Caki2 (cell line): ENCODE measurements at places on chromosomes 11 and 22. TPM values are rescaled to one million over a fixed set of nuclear protein-coding genes. Genes with fewer than 3 reads are reported as not detected.
A peak's percentile ranks its signal among the peaks of the same experiment; 100 is the strongest.

The ASRGL1 gene
- total RNA-seq, result 20.3 and 27.7 TPM in 2 replicates

The MS4A13 gene
- total RNA-seq, result not detected in 2 replicates

The CDC42EP2 gene
- 4.6 TPM in 1 of 2 replicates, not detected in the other for total RNA-seq

The TSG101 gene
- 82.8 and 117 TPM in 2 replicates for total RNA-seq

The PRODH gene
- total RNA-seq, result 7.0 and 23.5 TPM in 2 replicates

The NRIP3 gene
- total RNA-seq, result 3.7 and 4.5 TPM in 2 replicates

The USH1C gene
- 0.32 and 2.1 TPM in 2 replicates for total RNA-seq

The NNMT gene
- total RNA-seq, result 66.9 and 89.8 TPM in 2 replicates

The TRMT2A gene
- total RNA-seq, result 55.3 and 76.4 TPM in 2 replicates

The MYEOV gene
- total RNA-seq, result 101 and 122 TPM in 2 replicates

GRCh38 chr11:127063241-127063640 lies 62.7 kb upstream of the KIRREL3 start:
- DNase-seq, result no peak

DNA sequence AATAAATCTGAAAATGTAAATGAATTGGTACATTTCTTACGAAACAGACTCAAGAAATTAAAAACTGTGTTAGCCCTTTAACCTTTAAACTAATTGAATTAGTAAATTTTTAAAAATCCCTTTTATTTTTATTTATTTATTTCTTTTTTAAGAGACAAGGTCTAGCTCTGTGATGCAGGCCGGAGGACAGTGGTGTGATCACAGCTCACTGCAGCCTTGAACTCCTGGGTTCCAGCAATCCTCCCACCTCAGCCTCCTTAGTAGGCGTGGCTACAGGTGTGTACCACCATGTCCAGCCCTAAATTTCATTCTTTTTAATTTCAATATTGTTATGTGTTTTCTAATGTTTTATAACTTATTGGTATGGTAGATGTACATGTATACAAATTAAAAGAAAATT lies 72.6 kb downstream of the MYEOV start:
- no peak for DNase-seq

DNA sequence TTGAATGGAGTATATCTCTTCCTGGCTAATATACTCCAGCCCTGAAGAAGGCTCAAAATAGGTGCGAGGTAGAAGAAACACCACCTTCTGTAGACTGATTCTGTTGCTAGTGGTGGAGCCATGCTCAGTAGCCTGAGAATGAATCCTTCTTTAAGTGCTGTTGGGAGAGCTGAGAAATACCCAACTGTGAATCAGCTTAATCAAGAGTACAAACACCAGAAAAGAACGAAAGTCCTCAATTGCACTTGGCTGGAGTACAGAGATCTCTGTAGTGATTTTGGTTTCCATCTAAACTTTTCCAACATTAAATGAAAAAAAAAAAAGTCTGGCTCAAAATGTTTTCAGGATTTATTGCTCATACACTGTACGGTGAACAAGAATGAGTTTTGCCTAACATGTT lies 619.1 kb downstream of the METTL15 start:
- DNase-seq, result no peak

- DNase-seq, result no peak
These were observed 90.3 kb upstream of the THY1 start for GRCh38 chr11:119513131-119513805.

GRCh38 chr11:114925591-114925990 lies 247.3 kb downstream of the NXPE2 start:
- DNase-seq, result no peak

DNA sequence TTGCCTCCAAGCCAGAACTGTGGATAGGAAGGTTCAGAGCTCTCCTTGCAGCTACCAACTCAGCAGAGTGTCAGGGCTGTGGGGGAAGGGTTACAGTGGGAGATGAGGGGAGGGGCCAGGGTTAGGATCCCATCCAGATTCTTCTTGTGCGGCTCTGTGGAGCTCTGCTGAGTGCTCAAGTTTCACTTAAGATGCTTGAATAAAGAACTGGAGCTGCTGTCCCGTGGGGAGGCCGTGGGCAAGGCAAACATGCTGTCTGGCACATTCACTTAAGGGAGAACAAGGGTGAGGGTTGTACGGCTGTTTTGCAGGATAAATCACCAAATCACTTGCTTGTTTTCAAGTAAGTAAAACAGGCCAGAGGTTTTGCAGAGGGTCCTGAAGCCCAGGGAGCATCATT lies 197.1 kb downstream of the FAM76B start:
- DNase-seq, result no peak

- DNase-seq, result no peak
These were observed 1.2 kb upstream of the MPPED2 start for GRCh38 chr11:30587269-30587812.

GRCh38 chr11:44940404-44940803 lies 10.3 kb downstream of the TP53I11 start:
- no peak for DNase-seq

GRCh38 chr11:110049501-110050200 lies 43.5 kb upstream of the ZC3H12C start:
- no peak for DNase-seq

DNA sequence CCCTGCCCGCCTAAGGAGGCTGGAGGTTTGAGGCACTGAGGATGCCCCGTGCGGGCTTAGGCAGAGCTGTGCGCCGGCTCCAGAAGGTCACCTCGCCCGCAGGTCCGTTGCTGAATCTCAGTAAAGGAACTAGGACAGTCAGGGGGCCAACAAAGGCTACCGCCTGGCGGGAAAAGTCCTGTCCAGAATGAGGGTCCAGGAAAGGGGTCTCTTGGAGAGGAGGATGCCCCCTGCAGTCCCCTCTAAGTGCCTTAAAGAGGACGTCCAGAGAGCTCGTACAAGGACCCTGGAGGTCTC lies 548 bp downstream of the PVALB start:
- no peak for DNase-seq

- DNase-seq, result no peak
These were observed 119.1 kb upstream of the CHORDC1 start for GRCh38 chr11:90341986-90342385.

GRCh38 chr11:93842461-93842860 lies 8.0 kb downstream of the VSTM5 start:
- DNase-seq, result no peak

DNA sequence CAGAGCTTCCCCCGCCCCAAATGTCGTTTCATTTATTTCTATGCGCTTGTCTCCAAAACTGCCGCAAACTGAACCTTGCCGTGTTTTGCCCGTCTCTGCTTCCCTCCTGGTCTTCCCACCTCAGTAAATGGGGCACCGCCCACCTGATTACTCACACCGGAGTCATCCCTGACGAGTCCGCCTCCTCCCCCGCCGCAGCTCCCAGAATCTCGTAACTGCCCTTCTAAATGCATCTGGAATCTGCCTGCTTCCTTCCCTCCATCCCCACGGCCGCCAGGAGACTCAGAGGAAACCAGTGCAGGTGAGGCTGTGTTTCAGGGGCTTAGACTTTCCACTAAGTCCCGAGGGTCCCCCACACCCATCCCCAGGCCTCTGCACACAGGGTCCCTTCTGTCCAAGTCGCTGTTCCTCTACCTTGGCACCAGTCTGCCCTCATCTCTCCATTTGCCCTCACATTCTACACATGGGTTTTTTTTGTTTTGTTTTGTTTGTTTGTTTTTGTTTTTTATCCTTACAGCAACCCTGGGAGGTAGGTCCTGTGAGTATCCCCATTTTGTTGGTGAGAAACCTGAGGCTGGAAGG lies 62.6 kb upstream of the PHF21B start:
- peak; percentile 59 for DNase-seq

GRCh38 chr11:120125024-120125423 lies 12.9 kb downstream of the TRIM29 start:
- DNase-seq, result peak; percentile 76

- no peak for DNase-seq
These were observed 7.8 kb downstream of the SEPTIN3 start for GRCh38 chr22:41976961-41977566.

- DNase-seq, result no peak
These were observed 16.0 kb upstream of the LINC01488 start for GRCh38 chr11:69465236-69466000.

DNA sequence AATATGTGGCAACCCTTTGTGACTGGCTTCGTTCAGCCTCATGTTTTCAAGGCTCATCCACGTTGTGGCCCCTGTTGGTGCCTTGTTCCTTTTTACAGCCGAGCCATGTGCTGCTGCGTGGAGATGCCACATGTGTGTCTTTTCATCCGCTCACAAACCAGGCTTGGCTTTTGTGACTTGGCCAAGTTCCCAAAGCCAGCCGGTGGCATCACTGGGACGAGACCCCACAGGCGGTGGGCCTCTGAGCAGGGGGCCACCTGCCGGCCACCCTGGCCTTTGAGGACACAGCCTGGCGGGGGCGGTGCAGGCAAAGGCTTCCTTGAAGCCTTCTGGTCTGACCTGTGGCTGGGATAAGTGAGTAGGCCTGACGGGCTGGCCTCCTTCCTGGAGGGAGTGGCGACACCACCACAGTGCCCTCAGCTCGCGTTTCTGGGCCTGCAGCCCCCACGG lies 10.5 kb downstream of the GRK2 start:
- DNase-seq, result no peak

DNA sequence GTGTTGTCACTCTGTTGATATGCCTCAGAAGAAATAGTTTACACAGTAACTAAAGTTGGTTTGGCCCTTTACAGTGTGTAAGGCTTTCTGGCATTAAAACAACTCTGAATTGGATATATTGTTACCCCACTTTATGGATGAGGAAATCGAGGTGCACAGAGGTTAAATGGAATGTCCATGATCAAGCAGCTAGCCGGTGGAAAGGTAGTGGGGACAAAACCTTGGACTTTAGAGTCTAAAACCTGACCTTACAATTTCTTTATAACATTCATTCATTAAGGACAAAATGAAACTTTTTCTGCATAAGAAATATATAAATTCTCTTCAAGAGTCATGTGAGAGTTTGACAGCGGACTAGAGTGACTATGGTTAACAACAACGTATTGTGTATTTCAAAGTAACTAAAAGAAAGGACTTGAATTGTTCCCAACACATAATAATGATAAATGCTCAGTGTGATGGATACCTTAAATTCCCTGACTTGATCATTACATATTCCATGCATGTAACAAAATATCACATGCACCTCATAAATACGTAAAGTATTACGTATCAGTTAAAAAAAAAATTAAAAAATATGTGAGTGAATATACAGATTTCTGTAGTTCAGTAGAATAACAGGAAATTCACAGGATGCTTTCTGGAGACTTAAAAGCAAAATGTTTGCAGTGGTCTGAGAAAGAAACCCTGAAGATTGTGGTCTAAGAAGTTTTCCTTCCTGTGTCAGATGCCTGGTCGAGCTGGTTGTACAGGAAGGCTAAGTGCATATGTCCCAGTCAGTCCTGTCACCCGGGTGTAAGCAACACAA lies 51.0 kb downstream of the TEAD1 start:
- DNase-seq, result no peak

DNA sequence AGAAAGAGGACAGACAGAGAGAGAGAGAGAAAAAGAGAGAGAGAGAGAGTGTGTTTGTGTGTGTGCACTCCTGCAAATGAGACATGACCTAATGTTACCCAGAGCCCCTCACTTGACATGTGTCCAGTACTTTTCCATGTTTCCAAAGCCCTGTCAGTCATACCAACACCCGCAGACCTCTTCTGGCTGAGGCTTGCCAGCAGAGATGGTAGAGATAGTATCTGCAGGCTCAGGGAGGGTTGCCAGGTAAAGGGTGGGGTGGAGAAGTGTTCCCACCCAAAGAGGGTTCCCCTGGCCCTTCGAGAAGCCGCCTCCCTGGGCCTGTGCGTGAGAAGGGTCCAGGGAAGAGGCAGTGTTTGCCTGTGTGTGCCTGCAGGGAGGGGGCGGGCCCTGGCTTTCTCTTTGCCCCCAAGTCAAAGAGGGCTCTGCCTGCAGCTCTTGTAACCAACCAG lies 40.7 kb downstream of the POU2F3 start:
- no peak for DNase-seq

- no peak for DNase-seq
These were observed 36.9 kb downstream of the PPP2R1B start for GRCh38 chr11:111729071-111729830.

DNA sequence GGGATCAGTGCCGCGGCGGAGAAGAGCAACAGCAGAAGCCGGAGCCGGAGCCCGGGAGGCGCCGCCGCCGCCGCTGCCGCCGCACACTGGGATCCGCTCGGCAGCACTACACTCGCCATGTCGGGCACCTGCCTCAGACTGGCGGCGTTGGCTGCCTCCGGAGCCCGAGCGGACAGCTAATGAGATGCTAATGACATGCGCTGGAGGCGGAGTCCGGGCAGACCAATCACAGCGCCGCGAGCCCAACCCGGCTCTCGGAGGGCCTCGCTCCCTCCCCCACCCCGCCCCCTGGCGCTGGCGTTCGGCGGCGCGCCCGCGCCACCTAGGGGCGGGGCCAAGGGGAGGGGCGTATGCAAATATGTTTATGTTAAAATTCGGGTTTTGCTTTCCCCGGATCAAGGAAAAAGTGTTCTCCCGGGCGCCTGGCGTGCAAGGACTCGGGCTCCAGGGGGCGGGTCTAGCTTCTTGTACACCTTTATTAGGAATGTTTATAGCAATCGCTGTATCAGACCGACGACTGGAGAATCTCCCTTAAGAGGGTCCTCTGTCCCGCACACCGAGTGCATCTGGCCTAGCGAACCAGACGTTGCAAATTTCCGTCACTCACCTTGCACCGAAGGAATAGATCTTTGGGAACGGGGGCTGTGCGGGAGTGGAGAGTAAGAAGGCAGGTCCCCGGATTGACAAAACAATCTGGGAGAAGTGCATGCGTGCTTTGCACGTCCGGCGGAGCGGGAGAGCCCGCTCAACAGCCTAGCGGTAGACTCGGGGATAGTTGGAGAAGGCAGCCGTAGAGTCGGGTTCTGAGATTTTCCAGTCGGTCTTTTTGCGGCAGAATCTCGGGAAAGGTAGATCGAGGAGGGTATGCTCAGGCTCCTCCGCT lies at the start of gene CADM1:
TSS of gene CADM1 (minus strand) at position 140 of the 883 bp plus-strand sequence.
- peak; percentile 94 for DNase-seq

DNA sequence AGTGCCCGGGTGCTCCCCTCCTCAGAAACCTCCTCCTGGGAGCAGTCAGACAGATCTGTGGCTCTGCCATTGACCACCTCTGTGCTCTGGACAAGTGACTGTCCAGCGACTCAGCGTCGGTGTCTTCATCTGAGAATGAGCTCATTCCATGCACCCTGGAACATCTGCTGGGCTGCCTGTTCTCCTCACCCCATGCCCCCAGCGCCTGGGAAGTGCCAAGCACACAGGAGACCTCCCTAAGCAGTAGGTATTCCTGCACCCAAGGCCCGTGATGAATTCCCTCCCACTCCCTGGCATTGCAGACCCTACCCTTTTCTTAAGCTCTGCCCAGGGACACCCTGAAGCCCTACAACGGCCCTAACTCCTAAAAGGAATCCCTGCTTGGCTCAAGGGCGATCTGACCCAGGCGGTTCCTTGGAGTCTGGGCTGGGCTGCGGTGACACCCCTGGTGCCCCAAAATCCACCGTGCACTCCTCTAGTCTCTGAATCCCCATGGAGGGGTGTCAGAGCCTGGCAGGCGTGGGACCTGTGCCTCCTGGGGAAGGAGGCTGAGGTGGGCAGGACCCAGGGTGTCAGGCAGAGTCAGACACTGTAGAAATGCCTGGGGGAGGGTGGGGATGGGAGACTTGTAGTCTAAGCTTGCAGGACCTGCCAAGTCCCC lies 92.0 kb downstream of the CEP164 start:
- DNase-seq, result no peak

DNA sequence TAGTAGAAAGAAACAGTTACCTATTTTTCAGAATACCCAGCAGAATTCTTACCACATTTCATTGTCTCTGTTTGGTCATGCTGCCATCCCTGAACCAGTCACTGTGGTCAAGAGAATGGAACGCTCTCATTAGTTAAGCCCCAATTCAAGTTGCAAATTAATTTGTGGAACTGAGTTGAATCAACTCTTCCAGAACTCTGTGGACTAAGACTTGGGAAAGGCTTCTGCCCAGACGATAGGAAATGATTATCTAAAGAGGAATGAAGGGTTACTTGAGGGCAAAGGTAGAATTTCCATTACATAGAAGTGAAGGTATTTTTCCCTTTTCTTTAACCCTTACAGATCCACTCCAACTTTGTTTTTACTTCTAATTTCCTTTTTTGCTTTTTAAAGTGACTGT lies 286.4 kb downstream of the DYNC2H1 start:
- peak; percentile 63 for DNase-seq
